ENCODE measurements at places on chromosomes 2 and 18. TPM values are rescaled to one million over a fixed set of nuclear protein-coding genes. Genes with fewer than 3 reads are reported as not detected.

The TRIM43 gene
- not detected for total RNA-seq

The LYPD6B gene
- 7.3 TPM for total RNA-seq

The CRACDL gene
- 3.6 TPM for total RNA-seq

The ITGA6 gene
- total RNA-seq: 398 TPM

The IL1B gene
- total RNA-seq: 63.4 TPM

The C1QL2 gene
- total RNA-seq: not detected

The CNGA3 gene
- total RNA-seq: not detected

The SERPINB13 gene
- 44.9 TPM for total RNA-seq

The CAPN14 gene
- 4.0 TPM for total RNA-seq

The AGAP1 gene
- total RNA-seq: 6.1 TPM

Data from airway epithelial cell (primary cell).